ENCODE measurements at places on chromosomes 2 and 18. TPM values are rescaled to one million over a fixed set of nuclear protein-coding genes. Genes with fewer than 3 reads are reported as not detected.

DNA sequence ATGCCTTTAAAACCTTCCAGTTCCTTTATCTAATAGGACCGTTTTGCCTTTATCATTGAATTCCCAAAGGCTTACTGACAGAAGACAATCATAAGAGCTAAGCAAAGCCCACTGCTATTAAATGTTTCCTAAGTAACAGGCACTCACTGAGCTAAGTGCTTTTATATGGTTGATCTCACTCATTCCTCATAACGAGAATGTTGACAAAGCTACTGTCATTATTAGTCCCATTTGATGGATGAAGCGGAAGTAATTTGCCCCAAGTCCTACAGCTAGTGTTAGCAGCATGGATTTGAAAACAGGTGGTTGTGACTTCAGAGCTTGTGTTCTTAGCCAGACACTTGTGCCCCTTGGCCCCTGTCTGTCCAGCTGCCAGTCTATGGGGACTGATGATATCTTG lies 134.8 kb upstream of the SERPINE2 start:
- DNase-seq, result no peak
- no peaks in the 10 kb centered on the region for H3K36me3 ChIP-seq
- no peak overlapping the region for H3K4me3 ChIP-seq
- peaks cover 22% of the 10 kb centered on the region for H3K4me1 ChIP-seq
- H3K27me3 ChIP-seq, result no peaks in the 10 kb centered on the region
- H3K27ac ChIP-seq, result no peak overlapping the region

Gene PJVK
- 4.3 TPM for total RNA-seq

DNA sequence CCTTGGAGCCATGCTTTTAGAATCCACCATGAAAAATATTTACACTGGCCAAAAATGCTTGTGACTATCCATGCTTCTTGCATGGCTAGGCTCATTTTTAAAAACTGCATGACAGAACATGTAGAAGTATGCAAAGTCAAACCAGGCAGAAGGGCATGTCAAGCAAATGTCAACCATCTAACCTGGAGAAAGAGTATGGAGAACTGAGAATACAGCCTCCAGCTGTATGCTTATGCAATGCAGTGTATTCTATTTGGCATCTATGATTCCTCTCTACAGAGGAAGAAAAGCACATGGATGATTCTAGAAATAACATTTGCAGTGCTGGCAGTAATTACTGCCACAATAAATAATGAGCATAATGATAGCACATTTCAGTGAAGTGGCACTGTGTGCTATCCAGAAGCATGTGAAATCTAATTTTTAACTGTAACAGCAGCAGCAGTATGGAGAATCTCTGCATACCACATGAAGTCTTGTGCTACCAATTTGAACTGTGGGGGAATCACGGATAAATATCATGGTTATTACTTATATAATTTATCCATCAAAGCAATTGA lies 87.3 kb upstream of the CCDC141 start:
- H3K27me3 ChIP-seq, result no peaks in the 10 kb centered on the region
- peaks cover 4% of the 10 kb centered on the region for H3K36me3 ChIP-seq
- DNase-seq, result no peak
- H3K4me1 ChIP-seq, result no peaks in the 10 kb centered on the region

Gene LYPD6B
- 1.3 TPM for total RNA-seq

Gene RAD51AP2
- not detected for total RNA-seq

Gene TRIP12
- 252 TPM for total RNA-seq

Gene SCN3A
- 1.3 TPM for total RNA-seq

- H3K36me3 ChIP-seq, result no peaks in the 10 kb centered on the region
- H3K4me3 ChIP-seq, result no peak overlapping the region
- H3K27me3 ChIP-seq, result peaks cover 27% of the 10 kb centered on the region
Observed at GRCh38 chr2:168915441-168916330, 14.6 kb downstream of the G6PC2 start.

Gene MPP4
- total RNA-seq, result 0.44 TPM

DNA sequence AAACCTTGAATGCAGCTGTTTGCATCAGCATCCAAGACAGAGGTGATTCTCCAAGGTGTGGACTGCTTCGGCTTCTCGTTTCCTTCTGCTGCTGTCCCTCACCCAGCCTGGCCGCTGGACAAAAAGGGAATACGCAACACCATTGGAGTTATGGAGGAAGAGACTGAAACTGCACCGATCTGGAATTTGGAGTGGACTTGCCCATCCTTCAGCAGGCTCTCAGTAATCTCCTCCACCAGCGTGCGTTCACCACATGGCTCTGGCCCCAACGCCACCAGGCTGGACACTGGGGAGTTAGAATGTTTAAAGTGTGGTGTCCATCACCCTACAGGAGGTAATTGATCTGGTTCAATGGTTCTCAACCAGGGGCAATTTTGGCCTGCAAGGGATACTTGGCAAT lies 41.4 kb upstream of the ID2 start:
- H3K27ac ChIP-seq, result no peak overlapping the region
- H3K4me3 ChIP-seq, result no peak overlapping the region
- DNase-seq, result no peak
- H3K27me3 ChIP-seq, result no peaks in the 10 kb centered on the region
- H3K4me1 ChIP-seq, result peaks cover 14% of the 10 kb centered on the region

Gene ZBTB7C
- not detected for total RNA-seq

Gene CREG2
- 1.3 TPM for total RNA-seq

Gene CASP8
- 67.1 TPM for total RNA-seq

DNA sequence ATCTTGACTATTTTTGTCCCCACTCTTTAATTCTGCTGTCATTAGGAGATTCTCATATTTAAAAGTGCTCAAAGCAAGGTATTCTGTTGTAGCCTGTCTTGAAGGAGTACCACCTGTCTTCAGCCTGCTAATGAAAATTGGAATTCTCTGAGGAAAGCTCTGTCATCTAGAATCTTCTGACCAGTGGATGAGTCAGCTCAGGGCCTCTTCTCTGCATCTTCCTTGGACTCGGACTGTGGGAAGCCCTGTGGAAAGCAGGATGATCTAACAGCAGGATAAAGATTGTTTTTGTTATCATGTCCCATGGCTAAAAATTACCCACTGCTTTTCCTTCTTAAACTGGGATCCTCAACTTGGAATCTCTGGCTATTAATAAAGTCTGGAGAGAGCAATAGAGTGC lies 18.7 kb upstream of the TMEM200C start:
- DNase-seq, result no peak
- H3K27ac ChIP-seq, result no peak overlapping the region
- H3K27me3 ChIP-seq, result no peaks in the 10 kb centered on the region
- H3K36me3 ChIP-seq, result no peaks in the 10 kb centered on the region
- H3K4me1 ChIP-seq, result no peaks in the 10 kb centered on the region

- H3K27ac ChIP-seq, result no peak overlapping the region
- no peak overlapping the region for H3K4me3 ChIP-seq
- peaks cover 31% of the 10 kb centered on the region for H3K4me1 ChIP-seq
- peaks cover 3% of the 10 kb centered on the region for H3K36me3 ChIP-seq
- H3K27me3 ChIP-seq, result no peaks in the 10 kb centered on the region
Observed at GRCh38 chr2:133838642-133839365, 270.5 kb upstream of the NCKAP5 start.

- no peak for DNase-seq
- no peak overlapping the region for H3K27ac ChIP-seq
- H3K36me3 ChIP-seq, result no peaks in the 10 kb centered on the region
- H3K4me3 ChIP-seq, result no peak overlapping the region
- H3K27me3 ChIP-seq, result no peaks in the 10 kb centered on the region
- no peaks in the 10 kb centered on the region for H3K4me1 ChIP-seq
Observed at GRCh38 chr2:32746669-32747068, 118.8 kb downstream of the TTC27 start.

GRCh38 chr2:158598862-158599517 lies 142.2 kb downstream of the PKP4 start:
- no peaks in the 10 kb centered on the region for H3K27me3 ChIP-seq
- H3K27ac ChIP-seq, result no peak overlapping the region
- H3K4me1 ChIP-seq, result peaks cover 35% of the 10 kb centered on the region
- peaks cover 2% of the 10 kb centered on the region for H3K36me3 ChIP-seq

GRCh38 chr18:74745633-74746403 lies 148.1 kb downstream of the ZNF407 start:
- H3K27ac ChIP-seq, result no peak overlapping the region
- peaks cover 11% of the 10 kb centered on the region for H3K4me1 ChIP-seq
- no peak overlapping the region for H3K4me3 ChIP-seq
- H3K36me3 ChIP-seq, result no peaks in the 10 kb centered on the region
- DNase-seq, result peak; percentile 44
